ENCODE measurements at places on chromosomes 4 and X.
A peak's percentile ranks its signal among the peaks of the same experiment; 100 is the strongest.

GRCh38 chr4:33425936-33426335, 2705.8 kb downstream of the PCDH7 start:
- no peak for DNase-seq

DNA sequence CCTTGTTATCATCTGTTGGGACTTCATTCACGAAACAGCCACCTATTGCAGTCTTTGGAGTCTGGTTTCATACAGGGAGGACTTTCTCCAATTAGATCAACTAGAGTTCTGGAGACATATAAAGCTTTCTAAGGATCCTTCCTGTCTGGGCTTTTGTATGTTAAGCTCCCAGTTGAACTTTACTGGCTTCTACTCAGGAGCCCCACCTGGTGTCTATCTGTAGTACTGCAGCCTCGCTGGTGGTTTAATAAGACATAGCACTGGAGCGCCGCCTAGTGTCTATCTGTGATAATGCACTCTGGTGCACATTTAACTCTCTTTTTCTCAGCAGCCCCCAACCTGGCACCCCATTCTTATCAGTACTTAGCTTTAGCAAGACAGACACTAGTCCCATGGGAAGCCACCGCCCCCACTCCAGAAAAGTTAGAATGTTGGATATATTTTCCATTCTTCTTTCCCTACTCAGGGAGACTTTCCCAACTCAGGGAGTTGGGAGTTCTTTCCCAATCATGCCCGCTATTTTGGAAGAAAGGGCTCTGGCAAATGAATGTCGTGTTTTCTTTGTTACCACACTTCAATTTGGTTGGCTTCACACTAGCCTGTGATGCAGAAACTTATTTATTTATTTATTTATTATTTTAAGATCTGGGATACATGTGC, 36.9 kb upstream of the SYTL4 start:
- peak; percentile 80 for DNase-seq

- DNase-seq = no peak
These were observed 15.0 kb downstream of the RGN start for GRCh38 chrX:47093248-47093647.

DNA sequence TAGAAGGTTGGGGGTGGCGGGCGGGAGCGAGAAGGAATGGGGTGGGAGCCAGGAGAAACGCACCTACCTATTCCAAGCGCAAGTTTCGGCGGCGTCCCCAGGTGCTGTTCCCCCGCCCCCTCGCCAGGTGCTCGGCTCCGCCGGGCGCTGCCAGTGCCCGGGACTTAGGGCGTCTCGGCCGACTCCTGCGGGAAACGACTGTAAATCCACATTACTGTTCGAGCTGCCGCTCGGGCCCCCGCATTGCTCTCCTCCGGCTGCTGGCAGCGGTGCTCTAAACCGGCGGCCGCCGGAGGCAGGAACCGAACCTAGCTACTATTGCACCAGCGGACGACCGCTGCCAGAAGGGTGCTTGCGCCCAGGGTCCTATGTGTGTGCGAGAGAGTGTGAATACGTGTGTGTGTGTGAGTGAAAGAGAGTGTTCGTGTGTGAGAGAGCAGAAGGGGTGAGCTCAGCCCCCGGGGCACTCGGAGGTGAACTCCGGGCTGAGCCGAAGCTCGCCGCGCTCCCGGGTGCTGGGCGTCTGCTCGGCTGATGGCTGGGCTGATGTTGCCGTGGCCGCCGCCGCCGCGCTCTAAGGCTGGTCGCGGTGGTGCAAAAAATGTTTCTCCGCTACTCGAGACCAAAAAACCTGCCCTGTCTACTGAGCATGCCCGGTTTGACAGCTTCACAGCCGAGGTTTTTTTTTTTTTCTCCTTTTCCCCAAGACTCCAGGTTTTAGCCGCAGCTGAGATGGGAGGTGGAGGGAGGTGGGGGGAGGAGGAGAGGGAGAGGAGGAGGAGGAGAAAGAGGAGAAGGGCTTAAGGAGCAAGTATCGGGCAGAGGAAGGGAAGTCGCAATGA, 115.7 kb upstream of the TEX13C start:
- no peak for DNase-seq

GRCh38 chr4:3436048-3436797, 5.5 kb upstream of the HGFAC start:
- no peak for DNase-seq

DNA sequence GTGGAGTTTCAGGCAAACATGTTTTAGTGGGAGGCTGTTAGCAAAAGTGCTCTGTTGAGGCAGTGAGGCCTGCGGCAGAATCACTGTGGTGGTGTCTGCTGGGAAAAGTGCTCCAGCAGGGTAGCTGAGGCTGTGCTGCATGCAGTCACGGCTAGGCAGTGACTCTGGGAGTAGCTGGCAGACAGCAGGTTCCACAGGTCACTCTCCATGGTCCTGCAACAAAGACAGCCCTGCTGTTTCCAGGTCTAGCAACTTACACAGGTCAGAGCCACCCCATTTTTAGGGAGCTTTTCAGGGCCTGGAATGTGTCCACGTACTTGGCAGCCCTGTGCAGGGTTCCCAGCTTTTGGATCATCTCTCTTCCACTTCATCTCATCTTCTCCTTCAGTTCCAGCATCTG, 184.3 kb downstream of the NAA11 start:
- DNase-seq = no peak
